Type B pancreatic cell (in vitro differentiated cells): ENCODE measurements at places on chromosomes 7 and 10.
A peak's percentile ranks its signal among the peaks of the same experiment; 100 is the strongest.

DNA sequence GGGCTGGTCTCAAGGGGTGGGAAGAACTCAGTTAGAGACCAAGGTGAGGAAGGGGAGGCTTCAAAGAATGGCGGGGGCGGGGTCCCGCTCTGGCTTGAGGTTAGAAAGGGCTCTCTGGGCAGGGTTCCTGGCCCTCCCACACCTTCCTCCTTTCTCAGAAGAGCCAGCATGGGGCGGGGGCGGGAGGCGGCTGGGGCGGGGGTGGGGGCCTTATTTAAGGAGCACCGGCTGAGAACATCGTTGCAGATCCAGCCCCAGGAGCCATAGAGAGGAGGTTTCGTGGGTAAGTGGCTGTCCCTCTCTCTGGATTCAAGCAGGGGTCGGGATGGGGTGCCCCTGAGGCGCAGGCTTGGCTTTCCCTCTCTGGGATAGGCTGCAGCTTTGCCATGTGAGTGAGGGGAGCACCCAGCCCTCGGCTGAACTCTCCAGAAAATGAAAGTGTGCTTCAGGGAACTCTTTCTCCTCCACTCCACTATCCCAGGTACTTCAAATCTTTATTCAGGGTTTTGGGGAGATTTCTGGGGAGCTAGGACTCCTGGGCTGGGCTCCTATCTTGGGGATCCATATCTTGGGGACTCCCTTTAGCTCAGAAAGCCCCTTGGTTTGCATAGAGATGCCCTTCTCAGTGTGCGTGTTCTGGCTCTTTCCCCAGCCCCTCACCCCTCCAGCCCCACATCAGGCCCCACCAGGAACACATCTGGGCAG is 3.3 kb upstream of the CUEDC2 start:
- no peaks in the 10 kb centered on the region for H3K36me3 ChIP-seq
- peak overlapping the region; percentile 37 for H3K4me3 ChIP-seq
- peaks cover 28% of the 10 kb centered on the region for H3K4me1 ChIP-seq
- H3K27me3 ChIP-seq = peaks cover 15% of the 10 kb centered on the region
- no peak overlapping the region for H3K27ac ChIP-seq

GRCh38 chr10:104103956-104104355 is 18.0 kb upstream of the SFR1 start:
- H3K27me3 ChIP-seq = peaks cover 5% of the 10 kb centered on the region
- H3K27ac ChIP-seq = no peak overlapping the region
- H3K4me1 ChIP-seq = no peaks in the 10 kb centered on the region
- no peaks in the 10 kb centered on the region for H3K36me3 ChIP-seq
- DNase-seq = no peak
- H3K4me3 ChIP-seq = no peak overlapping the region

GRCh38 chr7:30658479-30659074 is 23.7 kb downstream of the CRHR2 start:
- H3K4me3 ChIP-seq = no peak overlapping the region
- H3K27ac ChIP-seq = no peak overlapping the region
- no peaks in the 10 kb centered on the region for H3K4me1 ChIP-seq
- no peaks in the 10 kb centered on the region for H3K36me3 ChIP-seq

DNA sequence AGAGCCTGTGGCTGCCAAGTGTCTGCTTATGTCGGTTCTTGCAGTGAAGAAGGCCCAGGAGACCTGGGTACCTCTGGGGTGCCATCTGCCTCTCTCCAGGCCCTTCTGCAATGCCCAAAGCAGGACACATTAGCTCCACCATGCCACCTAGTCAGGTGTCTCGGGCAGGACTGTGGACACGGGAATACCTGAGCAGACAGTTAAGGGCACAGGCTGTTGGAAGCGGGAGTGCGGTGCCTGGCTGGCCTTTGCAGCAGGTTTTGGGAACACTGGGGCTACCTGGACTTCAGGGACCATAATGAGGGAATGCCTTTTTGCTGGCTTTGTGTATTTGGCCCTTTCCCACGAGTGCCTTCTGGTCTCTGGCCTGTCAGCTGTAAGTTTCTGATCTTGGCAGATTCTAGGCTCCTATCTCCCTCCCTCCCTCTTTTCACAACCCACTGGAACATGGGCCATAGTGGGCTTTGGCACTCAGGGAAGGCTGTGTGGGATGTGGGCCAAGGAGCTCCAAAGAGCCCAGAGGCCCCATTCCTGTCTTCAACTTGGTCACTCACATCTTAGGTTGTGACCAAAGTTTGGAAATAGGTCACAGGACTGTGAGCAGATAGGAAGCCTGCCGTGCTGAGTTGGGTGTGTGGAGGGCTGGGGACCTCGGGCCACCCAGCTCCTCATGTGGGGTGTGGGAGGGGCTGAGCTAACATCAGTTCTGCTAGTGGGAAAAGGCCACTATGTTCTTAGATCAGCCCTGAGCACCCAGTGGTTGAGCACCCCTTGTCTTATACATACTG is 41.5 kb upstream of the CXCL12 start:
- H3K36me3 ChIP-seq = no peaks in the 10 kb centered on the region
- H3K27me3 ChIP-seq = peaks cover 2% of the 10 kb centered on the region
- DNase-seq = no peak
- no peaks in the 10 kb centered on the region for H3K4me1 ChIP-seq

DNA sequence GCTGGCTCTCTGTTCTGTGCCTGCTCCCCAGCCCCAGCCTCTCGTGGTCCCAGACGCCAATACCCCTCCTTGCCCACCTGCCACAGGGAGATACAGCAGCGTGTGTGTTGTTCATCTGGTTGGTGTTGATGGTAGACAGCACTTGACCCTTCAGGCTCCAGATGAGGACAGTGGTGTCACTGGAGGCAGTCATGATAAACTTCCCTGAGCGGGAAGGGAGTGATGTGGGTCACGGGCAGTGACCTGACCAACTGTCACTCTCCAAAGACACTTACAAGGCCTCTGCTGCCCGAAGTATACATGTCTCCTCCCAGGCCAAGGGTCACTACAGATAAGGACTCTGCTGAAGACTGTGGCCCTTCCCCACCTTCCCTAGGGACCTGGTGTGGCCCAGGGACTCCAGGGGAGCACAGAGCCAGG is 5.6 kb downstream of the TBL2 start:
- no peaks in the 10 kb centered on the region for H3K27me3 ChIP-seq
- H3K4me3 ChIP-seq = no peak overlapping the region
- DNase-seq = no peak
- no peak overlapping the region for H3K27ac ChIP-seq
- H3K36me3 ChIP-seq = peaks cover 22% of the 10 kb centered on the region

DNA sequence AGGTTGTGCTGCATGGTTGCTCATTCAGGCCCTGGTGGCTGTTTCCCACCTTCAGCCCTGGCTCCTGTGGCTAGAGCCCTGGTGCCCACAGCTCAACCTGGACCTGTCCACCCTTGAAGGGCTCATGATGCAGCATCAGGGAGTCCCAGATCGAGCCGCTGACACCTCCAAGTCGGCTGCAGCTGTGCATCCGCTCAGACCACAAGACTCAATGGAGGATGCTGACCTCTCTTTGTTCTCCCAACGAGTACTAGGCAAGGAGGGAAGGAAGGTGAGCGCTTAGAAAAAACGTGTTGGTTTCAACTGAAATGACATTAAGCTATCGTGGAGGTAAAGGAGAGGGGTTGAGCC is 9.5 kb upstream of the C10orf95 start:
- peaks cover 26% of the 10 kb centered on the region for H3K4me1 ChIP-seq
- H3K4me3 ChIP-seq = peak overlapping the region; percentile 92
- peaks cover 2% of the 10 kb centered on the region for H3K27me3 ChIP-seq
- peaks cover 3% of the 10 kb centered on the region for H3K36me3 ChIP-seq
- peak overlapping the region; percentile 91 for H3K27ac ChIP-seq

- no peak overlapping the region for H3K27ac ChIP-seq
- H3K36me3 ChIP-seq = peaks cover 34% of the 10 kb centered on the region
- peaks cover 17% of the 10 kb centered on the region for H3K4me1 ChIP-seq
- no peak overlapping the region for H3K4me3 ChIP-seq
- H3K27me3 ChIP-seq = no peaks in the 10 kb centered on the region
Measured at GRCh38 chr10:74120911-74121310, 29.7 kb downstream of the AP3M1 start.

GRCh38 chr7:121610243-121610642 is 214.1 kb upstream of the FAM3C start:
- no peak overlapping the region for H3K27ac ChIP-seq
- H3K4me1 ChIP-seq = peaks cover 4% of the 10 kb centered on the region
- H3K27me3 ChIP-seq = no peaks in the 10 kb centered on the region
- DNase-seq = no peak
- no peaks in the 10 kb centered on the region for H3K36me3 ChIP-seq

DNA sequence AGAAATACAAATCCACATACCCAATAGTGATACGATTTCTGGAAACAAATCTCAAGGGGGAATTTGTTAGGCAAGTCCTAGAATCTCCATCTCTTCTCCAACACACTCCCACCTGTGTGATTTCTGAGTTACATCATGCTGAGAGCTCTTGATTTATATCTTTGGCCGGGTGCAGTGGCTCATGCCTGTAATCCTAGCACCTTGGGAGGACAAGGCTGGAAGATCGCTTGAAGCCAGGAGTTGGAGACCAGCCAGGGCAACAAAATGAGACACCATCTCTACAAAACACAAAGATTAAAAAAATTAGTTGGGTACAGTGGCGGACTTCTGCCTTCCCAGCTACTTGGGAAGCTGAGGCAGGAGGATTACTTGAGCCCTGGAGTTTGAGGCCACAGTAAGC is 1.5 kb upstream of the MTPN start:
- DNase-seq = no peak
- no peak overlapping the region for H3K27ac ChIP-seq
- no peaks in the 10 kb centered on the region for H3K36me3 ChIP-seq
- H3K4me3 ChIP-seq = peak overlapping the region; percentile 33
- no peaks in the 10 kb centered on the region for H3K27me3 ChIP-seq
- peaks cover 9% of the 10 kb centered on the region for H3K4me1 ChIP-seq

- H3K27ac ChIP-seq = peak overlapping the region; percentile 32
- DNase-seq = no peak
- H3K27me3 ChIP-seq = peaks cover 16% of the 10 kb centered on the region
- H3K36me3 ChIP-seq = no peaks in the 10 kb centered on the region
- no peak overlapping the region for H3K4me3 ChIP-seq
- peaks cover 3% of the 10 kb centered on the region for H3K4me1 ChIP-seq
Measured at GRCh38 chr7:12107841-12108254, 103.2 kb upstream of the TMEM106B start.

- H3K4me1 ChIP-seq = peaks cover 4% of the 10 kb centered on the region
- H3K27ac ChIP-seq = no peak overlapping the region
- H3K27me3 ChIP-seq = peaks cover 84% of the 10 kb centered on the region
- H3K36me3 ChIP-seq = no peaks in the 10 kb centered on the region
- no peak overlapping the region for H3K4me3 ChIP-seq
Measured at GRCh38 chr10:123381224-123381623, 227.0 kb downstream of the BUB3 start.

- DNase-seq = no peak
- no peak overlapping the region for H3K27ac ChIP-seq
- no peaks in the 10 kb centered on the region for H3K36me3 ChIP-seq
- H3K4me1 ChIP-seq = peaks cover 5% of the 10 kb centered on the region
- H3K27me3 ChIP-seq = no peaks in the 10 kb centered on the region
- no peak overlapping the region for H3K4me3 ChIP-seq
Measured at GRCh38 chr7:77330169-77330882, 85.8 kb downstream of the GSAP start.

DNA sequence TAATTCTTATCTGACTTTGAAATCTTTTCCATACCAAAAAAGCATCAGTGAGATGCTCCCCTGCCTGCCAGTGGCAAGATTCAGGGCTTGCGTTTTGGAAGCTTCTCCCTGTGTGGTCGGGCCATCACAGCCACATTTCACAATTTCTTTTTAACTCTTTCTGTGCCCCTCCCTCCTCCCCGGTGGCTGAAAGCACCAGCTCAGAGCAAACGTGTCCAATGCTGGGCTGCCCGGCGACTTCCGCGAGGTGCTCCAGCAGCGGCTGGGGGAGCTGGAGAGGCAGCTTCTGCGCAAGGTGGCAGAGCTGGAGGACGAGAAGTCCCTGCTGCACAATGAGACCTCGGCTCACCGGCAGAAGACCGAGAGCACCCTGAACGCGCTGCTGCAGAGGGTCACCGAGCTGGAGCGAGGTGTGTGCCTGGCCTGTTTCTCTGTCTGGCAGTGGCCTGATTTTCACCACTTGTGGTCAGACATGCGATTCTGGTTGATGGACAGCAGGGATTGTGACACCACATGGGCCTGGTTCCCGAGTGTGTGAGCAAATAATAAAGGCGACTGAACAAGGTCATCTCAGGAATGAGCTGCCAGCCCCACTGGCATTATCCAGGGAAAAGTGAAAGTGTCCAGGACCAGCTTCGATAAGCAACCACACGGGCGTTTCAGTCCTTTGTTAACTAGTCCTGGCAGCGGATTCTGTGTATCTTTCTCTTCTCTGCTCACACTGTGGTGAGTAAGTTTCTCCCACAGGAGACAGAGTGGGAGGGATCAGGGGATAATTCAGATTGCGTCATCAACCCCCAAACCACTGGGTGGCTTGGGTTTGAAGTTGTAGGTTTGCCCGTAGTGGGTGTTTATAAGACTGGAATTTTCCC is 2.6 kb downstream of the NPTX2 start:
- no peak for DNase-seq
- H3K27ac ChIP-seq = no peak overlapping the region
- peak overlapping the region; percentile 60 for H3K4me3 ChIP-seq
- no peaks in the 10 kb centered on the region for H3K36me3 ChIP-seq
- peaks cover 7% of the 10 kb centered on the region for H3K4me1 ChIP-seq

DNA sequence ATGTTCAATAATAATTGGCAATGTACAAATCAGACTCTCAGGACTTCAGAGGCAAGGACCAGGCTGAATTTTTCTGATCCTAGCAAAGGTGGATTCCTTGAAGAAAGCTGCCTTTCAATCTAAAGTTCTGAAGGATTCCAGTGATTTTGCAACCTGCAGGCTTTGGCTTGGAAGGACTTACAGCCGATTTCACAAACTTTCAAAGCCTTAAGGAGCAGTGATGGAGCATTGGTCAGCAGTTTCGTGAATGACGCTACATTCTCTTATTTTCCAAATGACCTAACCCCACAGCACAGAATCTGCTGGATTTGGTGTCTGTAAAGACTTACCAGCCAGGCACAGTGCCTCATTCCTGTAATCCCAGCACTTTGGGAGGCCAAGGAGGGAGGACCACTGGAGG is 167.5 kb downstream of the ARHGAP12 start:
- DNase-seq = no peak
- no peaks in the 10 kb centered on the region for H3K36me3 ChIP-seq
- peak overlapping the region; percentile 70 for H3K4me3 ChIP-seq
- H3K4me1 ChIP-seq = peaks cover 26% of the 10 kb centered on the region
- peak overlapping the region; percentile 92 for H3K27ac ChIP-seq
- H3K27me3 ChIP-seq = peaks cover 3% of the 10 kb centered on the region

GRCh38 chr10:113356794-113357680 is 195.8 kb upstream of the HABP2 start:
- no peak overlapping the region for H3K4me3 ChIP-seq
- no peak overlapping the region for H3K27ac ChIP-seq
- H3K4me1 ChIP-seq = peaks cover 11% of the 10 kb centered on the region
- DNase-seq = no peak
- H3K36me3 ChIP-seq = no peaks in the 10 kb centered on the region
- H3K27me3 ChIP-seq = peaks cover 39% of the 10 kb centered on the region

GRCh38 chr10:104417637-104418292 is 64.1 kb downstream of the CFAP58 start:
- no peak overlapping the region for H3K4me3 ChIP-seq
- H3K36me3 ChIP-seq = no peaks in the 10 kb centered on the region
- H3K4me1 ChIP-seq = no peaks in the 10 kb centered on the region
- DNase-seq = no peak

DNA sequence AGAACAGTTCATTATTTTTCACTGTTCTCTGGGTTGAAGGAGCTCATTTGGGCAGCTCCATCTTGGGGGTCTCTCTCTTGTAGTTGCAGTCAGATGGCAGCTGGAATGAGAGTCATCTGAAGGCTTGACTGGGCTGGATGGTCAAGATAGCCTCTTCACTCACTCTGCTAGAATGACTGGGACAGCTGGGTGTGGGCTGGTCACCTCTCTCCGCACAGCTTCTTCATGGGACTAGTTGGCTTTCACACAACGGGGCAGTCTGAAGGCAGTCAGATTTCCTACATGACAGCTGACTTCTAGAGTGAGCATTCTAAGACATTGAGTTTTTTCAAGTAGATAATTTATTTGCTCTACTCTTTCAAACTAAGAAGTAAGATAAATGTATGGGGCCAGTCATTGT is 13.1 kb downstream of the PLEKHA1 start:
- peaks cover 8% of the 10 kb centered on the region for H3K36me3 ChIP-seq
- H3K4me3 ChIP-seq = no peak overlapping the region
- H3K27me3 ChIP-seq = no peaks in the 10 kb centered on the region
